Activated CD4-positive, alpha-beta T cell treated with anti-CD3 and anti-CD28 coated beads, Interleukin-2, Interleukin-6, amounts not matched to agents 100 ng/mL and 50 ng/mL, durations not matched to agents 16 hours and 8 hours (primary cell): ENCODE measurements at places on chromosomes 12 and 14.

- no peak for DNase-seq
Measured at GRCh38 chr12:912466-913235, 36.8 kb downstream of the RAD52 start.

DNA sequence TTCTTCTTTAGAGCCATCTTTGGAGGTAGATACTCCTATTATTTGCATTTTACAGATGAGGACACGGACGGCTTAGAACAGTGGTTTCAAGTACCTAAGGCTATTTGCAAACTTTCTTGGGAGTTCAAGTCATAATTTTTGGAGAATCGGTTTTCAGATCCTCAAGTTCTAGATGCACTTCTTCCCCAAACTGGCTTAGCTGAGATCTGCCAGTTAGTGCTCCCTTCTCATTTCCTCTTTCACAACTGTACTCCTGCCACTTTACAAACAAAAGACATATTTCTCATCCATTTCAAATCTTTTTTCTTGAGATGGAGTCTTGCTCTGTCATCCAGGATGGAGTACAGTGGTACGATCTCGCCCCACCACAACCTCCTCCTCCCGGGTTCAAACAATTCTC is 77.3 kb downstream of the HELB start:
- DNase-seq = no peak

GRCh38 chr12:79295572-79295971 is 395.2 kb downstream of the PAWR start:
- no peak for DNase-seq

DNA sequence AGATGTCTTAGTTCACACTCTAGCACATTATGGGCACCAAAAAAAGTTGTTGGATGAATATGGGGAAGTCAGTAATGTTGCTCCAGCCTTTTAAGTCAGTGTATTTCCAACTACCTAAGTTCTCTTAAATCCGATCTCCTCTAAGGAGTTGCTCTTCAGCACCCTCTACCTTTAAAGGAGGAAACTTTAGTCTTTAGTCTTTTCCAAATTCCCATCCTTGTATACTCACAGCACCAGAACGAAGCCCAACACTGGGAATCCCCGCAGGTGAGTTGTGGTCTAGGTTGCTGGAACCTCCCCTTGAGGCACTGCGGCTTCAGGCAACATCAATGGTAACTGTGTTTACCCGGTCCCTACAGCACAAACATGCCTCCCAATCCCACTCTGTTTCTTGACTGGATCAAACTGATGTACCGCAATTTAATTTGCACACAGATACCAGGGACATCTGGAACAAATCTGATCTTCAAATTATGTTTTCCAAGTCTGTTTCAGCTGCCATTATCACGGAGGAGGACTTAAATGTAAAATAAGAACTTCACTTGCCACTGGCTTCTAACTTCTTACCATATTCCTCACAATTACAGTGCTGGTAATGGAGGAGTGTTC is 179.0 kb downstream of the FOXN3 start:
- DNase-seq = no peak

- DNase-seq = no peak
Measured at GRCh38 chr12:41497409-41497808, 309.3 kb downstream of the PDZRN4 start.

DNA sequence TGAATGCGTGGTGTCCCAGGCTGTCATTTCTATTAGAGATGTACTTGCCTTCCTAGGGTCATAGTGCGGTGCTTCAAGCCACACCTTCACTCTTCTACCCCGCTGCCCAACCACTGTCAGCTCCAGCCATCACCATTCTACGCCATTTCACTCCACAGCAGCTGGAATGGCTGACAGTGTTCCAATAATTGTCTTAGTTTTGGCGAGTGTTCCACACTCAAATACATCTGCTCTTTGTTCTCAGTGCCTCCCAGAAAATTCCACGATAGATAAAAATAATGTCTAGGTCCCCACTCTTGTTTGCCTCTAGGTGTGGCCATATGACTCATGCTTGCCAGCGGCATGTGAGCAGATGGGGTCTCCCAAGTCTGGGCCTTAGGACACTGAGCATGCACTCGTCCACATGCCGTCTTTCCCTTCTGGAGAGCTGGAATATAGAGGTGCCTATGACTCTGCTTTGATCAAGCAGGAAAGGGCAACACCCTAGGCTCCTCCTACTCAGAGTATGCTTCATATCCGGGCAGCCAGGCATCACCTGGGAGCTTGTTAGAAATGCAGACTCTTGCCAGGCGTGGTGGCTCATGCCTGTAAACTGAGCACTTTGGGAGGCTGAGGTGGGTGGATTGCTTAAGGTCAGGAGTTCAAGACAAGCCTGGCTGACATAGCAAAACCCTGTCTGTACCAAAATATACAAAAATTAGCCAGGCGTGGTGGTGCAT is 163.0 kb downstream of the BRMS1L start:
- no peak for DNase-seq

DNA sequence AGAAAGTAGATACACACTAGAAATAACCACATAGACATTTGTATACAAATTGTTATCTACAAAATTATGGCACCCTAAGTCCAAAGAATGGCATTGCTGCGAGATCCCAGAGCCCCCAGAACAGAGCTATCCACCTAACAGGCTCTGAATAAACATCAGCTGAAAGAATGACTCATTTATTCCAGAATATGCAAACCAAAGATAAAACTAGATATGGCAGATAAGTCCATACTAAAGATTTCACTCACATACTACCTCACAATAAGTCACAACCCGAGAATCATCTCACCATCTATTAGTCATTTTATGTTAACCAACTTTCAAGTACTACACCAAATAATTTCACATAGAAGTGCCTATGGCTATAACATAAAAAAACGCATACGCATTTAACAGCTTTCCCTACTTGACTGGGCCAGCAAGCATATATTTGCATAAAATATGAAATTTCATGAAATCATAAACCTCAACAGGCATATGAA is 5.6 kb downstream of the CNIH1 start:
- peak; percentile 80 for DNase-seq

- no peak for DNase-seq
Measured at GRCh38 chr14:77031759-77032490, 3.4 kb upstream of the IRF2BPL start.

DNA sequence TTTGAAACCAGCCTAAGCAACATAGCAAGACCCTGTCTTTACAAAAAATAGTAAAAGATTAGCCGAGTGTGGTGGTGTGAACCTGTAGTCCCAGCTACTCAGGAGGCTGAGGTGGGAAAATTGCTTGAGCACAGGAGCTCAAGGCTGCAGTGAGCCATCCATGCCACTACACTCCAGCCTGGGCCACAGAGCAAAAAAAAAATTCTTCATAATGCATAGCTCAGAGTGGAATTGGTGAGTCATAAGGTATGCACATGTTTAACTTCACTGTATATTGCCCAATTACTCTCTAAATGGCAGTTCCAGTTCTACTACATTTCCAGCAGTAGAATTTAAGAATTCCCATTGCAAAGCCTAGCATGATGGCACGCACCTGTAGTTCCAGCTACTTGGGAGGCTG is 26.8 kb upstream of the CLIP1 start:
- DNase-seq = peak; percentile 41

DNA sequence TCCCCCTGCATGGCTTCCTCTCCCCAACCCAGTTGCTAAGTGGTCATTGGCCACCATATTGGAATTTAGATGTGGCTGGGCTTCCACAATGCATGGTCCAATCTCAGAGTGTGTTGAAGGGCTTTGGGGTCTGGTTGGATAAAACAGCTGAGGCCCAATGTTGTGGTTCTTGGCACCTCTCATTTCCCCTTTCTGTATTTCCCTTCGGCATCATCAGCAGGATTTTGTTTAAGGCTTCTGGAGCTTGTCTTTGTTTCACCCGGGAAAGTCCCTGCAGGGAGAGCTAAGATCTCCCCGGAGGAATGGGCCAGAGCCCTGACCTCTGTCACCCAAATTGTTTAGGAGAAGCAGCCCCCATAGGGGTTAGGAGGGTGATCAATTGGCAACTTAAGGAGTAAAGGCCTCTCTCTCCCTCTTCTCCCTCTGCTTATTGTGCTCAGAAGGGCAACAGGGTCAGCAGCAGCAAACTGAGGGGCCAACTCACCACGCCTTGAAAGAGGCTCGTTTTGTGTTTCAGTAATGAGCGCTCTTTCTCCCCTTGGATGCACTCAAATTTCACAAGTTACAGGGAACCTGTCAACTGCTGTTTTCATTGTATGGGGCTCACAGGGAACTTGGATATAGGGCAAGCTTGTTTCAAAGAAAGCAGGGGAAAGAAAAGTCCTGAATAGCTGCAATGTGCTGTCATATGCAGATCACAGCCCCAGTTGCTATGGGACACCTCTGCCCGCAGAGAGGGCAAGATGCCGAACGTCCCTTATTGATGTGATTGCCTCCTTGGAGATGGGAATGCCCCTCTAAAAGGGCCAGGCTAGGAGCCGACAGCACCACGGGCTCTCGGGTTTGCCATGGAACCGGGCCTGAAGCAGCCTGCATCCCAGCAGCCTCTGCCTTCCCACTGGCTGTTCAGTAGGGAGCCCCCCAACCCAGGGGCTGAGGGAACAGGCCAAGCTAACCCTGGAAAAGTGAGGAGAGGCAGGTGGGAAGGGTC is 223.7 kb downstream of the ZFP36L1 start:
- no peak for DNase-seq

- no peak for DNase-seq
Measured at GRCh38 chr12:93050026-93050747, 121.1 kb upstream of the EEA1 start.

GRCh38 chr14:92323011-92323915 is at the start of gene SLC24A4:
TSS of gene SLC24A4 (plus strand) at chr14:92323165. CDS start at chr14:92323831, 666 bp downstream.
- DNase-seq = peak; percentile 9

GRCh38 chr12:29992366-29992765 is 208.6 kb upstream of the TMTC1 start:
- DNase-seq = no peak

GRCh38 chr12:90396556-90396955 is 558.4 kb downstream of the CCER1 start:
- DNase-seq = no peak

DNA sequence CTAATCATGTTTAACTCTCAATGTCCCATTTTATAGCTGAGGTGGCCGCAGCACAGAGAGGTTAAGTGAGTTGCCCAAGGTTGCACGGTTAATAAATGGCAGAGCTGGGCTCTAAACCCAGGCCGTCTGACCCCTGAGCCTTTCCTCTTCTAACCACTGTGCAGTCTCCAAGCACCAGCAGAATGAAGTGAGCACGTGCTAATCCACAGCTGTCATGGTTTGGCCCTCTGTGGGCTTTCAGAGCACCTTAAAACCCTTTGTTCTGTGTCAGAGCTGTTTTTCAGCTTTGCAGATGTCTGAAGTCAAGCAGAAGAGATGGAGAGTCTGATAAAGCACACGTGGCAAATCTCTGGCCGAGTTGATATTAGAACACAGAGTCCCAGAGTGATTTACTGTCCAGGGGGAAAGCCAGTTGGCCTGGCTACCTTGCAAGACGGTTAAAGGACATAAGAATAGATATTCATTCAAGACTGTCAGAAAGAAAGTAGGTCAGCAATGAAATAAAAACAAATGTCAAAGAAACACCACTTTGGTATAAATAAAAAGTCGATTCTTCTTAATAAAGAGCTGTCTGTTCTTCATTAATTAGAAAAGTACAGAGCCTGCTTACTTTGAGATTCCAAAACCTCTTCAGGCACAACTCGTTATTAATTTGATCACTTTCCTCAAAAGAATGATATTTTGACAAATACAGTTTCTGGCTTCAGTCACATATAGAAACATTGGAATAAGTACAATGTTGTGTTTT is 107.3 kb downstream of the CRADD start:
- peak; percentile 53 for DNase-seq

- DNase-seq = no peak
Measured at GRCh38 chr12:76547526-76547925, 12.0 kb downstream of the OSBPL8 start.

- DNase-seq = no peak
Measured at GRCh38 chr12:129393357-129393937, 510.4 kb downstream of the TMEM132D start.

GRCh38 chr12:65308006-65308405 is 29.5 kb downstream of the MSRB3 start:
- no peak for DNase-seq

DNA sequence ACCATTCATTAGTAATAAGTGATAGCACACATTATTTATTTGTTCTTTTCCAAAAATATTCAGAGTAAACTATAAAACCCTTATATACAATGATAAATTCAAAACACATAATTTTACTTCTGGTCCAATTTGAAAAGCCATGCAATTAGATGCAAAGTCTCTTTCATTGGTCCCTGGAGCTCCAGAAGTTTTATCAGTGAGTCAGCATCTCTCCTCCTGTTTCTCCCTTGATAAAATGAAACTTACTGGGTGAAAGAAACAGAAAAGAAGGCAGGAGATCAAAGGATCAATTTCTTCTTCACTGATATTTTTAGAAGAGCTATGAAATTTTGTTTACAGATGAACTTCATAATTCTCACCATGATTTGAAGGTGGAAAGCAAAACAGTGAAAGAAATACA is 47.5 kb downstream of the IFNG start:
- no peak for DNase-seq

DNA sequence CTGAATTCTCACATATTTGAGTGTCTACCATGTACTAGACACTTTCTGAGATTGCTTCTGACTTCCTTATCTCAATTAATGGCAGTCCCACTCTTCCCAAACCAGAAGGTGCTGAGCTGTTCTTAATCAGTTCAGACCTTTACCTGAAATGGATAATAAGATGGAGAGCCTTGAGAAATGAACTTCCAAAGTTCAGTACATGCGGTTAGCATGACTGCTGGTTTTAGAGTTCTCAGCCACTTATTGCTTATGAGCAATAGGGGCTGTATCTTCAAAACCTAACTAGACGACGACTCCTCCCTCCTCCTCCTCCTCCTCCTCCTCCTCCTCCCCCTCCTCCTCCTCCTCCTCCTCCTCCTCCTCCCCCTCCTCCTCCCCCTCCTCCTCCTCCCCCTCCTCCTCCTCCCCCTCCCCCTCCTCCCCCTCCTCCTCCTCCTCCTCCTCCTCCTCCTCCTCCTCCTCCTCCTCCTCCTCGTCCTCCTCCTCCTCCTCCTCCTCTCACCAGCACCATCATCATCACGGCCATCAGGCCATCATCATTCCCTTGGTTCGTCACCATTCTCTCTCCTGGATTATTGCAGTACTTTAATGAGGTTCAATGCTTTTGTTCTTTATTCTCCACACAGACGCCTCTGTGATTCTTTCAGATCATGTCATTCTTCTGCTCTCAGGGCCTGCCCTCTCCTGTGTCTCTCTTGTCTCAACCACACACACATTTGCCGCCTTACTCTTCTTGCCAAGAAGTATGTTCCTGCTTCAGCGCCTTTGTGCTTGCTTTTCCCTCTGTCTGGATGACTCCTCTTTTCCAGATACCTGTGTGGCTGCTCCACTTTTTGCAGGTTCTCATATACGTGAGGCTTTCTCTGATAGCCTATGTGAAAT is 2.7 kb downstream of the PCNX1 start:
- peak; percentile 42 for DNase-seq

- DNase-seq = no peak
Measured at GRCh38 chr12:88172844-88173407, 30.8 kb downstream of the TMTC3 start.
